Suppressor macrophage (primary cell): ENCODE measurements at places on chromosomes 4 and X.

DNA sequence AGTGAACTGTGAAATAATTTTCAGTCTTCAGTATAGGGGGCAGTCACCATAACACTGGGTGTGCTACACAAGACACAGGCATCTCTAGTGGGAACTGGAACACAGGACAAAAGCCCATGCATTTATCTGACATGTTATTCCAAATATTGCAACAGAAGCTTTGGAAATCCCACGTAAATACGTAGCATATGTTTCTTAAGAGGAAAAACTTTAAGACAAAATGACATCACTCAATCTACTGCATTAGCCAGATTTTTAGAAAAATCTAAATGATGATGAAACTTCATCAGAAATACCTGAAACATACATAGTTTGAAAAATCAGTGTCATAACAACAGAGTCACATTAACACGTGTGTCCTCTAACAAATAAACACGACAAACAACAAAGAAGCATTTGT is 14.5 kb downstream of the SHISA3 start:
- no peak for DNase-seq

DNA sequence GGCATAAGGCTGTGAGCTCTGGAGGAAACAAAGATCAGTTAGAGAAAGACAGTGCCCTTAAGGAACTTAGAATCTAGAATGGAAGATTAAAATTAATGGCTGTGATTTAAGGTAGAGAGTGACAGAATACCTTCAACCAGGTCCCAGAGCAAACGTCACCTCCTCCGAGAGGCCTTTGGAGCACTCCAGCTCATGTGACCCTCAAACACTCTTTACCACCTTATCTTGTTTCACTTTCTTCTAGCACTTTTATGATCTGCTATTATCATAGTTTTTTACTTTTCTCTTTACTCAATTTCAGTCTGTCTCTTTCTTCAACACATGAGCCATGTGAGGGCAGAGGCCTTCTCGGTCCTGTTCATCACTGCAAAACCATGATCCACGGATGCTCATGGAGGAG is 187.0 kb downstream of the SMIM20 start:
- no peak for DNase-seq

DNA sequence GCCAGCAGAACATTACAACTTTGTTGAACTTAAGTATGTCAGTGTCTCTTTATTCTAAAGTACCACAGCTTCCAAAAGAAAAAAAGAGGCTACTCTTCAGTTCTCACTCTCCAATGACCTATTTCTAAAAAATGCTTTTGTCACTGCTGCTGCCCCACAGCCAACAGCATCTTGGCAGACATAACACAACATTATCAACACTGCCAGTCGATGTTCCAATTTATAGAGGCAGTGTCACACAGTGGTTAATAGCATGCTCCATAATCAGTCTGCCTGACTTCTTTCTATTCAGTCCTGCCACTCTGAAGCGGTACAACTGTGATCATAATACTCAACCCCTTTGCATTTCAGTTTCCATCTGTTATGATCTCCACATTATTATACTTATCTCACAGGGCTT is 69.2 kb downstream of the PLS3 start:
- DNase-seq = no peak

DNA sequence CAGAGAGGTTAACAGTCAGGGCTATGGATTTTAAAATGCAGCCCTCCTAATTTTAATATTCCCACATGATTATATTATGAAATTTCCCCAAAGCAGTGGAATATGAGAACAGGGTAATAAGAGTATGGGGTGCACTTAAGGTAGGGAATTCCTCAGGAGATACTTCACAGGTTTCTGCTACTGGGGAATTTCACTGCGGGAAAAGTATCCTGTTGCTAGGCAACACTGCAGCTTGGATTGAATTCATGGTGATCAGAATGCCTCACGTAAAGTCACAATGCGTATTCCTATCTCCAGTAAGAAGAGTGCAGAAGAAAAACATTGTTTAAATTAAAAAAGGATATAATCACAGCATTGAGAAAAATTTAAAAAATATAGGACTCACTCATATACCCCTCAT is 398.1 kb upstream of the RPS6KA3 start:
- DNase-seq = no peak

DNA sequence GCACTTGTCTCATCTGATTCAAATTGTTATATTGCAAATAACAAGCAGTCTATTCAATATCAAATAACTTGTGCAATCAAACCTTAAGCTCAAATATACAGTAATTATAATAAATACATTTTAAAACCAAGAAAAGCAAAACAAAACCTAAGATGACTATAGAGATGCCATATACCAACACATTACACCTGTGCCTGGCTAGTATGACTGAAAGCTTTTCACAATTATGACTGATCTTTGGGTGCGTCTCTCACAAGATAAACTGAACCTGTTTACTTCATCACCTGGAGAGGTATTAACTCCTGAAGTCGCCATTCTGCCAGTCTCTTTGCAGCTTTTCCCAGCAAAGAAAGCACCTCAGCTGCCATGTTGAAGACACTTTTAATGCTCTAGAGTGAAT is 41.3 kb downstream of the ACSL4 start:
- DNase-seq = no peak
